ENCODE measurements at places on chromosomes 3 and 15.

DNA sequence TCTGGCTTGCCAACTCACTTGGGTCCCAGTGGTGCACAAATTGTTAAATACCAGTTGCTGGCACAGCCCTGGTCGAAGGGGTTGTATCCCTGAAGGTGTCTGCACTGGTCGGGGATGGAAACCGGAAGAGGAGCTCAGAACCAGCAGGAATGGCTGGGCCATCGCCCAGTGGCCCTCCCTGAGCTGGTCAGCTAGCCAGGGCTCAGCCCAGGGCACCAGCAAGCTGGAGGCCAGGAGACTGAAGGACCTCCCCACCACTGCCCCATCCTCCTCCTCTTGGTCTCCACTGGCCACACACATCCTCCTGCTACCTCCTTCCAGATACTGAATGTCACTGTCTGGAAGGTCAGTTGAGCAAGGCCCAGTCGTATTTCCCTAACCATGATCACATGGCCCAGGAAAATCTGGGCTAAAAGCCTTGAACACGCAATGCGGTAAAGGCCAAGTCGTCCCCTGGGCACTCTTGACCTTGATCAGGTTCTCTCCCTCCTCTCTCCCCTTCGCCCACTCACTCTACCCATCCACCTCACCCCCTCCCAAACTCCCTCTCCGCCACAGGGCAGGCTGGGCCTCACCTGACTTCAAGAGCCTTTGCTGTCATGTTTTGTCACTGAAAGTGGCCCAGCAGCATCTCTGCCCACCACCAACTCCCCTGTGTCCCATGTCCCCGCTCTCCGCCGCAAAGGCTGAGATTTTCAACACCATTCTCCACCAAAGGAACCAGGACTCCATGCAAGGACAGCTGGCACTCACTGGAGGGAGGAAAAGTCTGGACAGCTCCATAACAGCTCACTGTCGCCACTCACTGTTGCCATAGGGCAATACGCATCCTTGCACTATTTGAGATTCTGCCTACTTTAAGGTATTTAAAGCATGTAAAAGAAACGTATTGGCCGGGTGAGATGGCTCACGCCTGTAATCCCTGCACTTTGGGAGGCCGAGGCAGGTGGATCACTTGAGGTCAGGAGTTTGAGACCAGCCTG is 12.1 kb downstream of the ZDHHC19 start:
- no peak for DNase-seq

DNA sequence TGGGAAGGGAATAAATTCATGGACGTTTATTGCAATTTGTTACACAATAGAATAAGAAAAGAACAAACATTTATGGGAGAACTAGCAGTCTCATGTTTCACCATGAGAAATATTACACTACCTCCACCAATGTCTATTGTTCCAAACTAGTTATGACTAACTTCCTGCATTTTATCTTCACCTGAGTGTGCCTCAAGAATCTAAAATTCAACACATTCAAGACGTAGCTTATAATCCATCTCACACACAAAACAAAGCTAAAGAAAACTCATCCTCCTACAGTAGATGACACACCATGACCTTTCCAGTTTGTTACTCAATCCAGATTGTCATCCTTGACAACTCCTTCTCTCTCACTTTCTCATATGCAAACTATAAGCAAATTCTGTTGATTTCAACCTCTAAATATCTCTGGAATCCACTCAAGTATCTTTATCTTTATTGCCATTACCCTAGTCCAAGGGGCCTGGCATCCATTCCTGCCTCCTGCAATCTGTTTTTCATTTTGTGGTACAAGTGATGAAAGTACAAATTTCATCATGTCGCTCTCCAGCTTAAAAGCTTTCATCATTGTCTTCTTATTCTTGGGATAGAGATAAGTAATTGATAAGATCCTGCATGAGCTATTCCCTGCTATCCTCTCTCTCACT is 229.9 kb downstream of the NR2F2 start:
- DNase-seq: no peak

- DNase-seq: no peak
Observed at GRCh38 chr15:35061825-35062737, 23.0 kb downstream of the NANOGP8 start.

DNA sequence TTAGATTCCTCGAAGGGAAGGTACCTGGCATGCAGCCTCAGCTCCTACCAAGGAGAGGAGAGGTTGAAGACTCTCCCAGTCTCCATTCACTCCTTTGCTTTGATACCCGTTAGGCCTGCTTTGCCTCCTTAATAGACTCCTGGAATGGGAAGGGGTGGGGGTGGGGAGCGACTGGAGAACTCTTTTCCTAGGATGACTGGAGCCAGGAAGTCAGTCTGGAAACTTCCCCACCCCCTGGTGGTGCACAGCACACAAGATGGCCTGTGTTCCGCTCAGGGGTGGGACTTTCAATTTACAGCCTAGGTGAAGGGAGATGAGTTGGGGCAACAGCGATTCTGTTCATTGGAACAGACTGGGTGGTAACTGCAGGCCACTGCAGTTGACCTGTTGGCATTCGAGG is 21.4 kb upstream of the CELF6 start:
- DNase-seq: no peak

DNA sequence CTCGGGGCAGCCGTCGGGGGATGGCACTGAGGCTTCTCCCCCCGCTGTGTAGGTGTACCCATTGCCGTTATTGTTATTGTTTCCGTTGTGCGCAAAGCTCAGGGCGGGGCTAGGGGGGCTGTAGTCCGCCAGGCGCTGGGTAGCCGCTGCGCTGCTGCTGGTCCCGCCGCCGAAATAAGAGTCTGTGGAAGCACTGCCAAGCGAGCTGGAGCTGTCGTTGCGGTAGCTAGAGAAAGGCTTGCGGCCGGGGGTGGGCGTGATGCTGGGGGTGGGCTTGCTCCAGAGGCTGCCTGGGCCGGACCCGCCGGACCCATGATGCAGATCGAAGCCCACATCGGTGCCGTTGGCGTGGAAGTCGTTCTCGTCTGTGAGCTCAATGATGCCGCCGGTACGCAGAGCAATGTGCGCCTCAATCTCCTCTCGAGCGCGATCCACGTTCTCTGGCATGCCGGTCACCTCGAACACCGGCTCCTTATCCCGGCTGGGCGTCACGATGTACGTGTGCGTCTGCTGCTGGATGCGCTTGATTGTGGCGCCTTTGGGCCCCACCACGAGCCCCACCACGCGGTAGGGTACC is 1.9 kb downstream of the MEX3B start:
- no peak for DNase-seq

GRCh38 chr3:44952689-44953088 is 23.3 kb downstream of the ZDHHC3 start:
- DNase-seq: no peak

- no peak for DNase-seq
Observed at GRCh38 chr15:86355361-86355760, 275.7 kb downstream of the AGBL1 start.

Data from activated CD8-positive, alpha-beta memory T cell treated with anti-CD3 and anti-CD28 coated beads, Interleukin-2, amount 50 U/mL, for 4 hours (primary cell).